Activated CD4-positive, alpha-beta T cell treated with anti-CD3 and anti-CD28 coated beads, Interleukin-2, amount 10 ng/mL, durations not matched to agents 7 days and 5 days (primary cell): ENCODE measurements at places on chromosomes 4 and X. TPM values are rescaled to one million over a fixed set of nuclear protein-coding genes. Genes with fewer than 3 reads are reported as not detected.
A peak's percentile ranks its signal among the peaks of the same experiment; 100 is the strongest.

- no peak for DNase-seq
Observed at GRCh38 chrX:2614911-2615310, 76.2 kb upstream of the CD99 start.

- DNase-seq = no peak
Observed at GRCh38 chr4:2663275-2663674, 92.9 kb downstream of the TNIP2 start.

DNA sequence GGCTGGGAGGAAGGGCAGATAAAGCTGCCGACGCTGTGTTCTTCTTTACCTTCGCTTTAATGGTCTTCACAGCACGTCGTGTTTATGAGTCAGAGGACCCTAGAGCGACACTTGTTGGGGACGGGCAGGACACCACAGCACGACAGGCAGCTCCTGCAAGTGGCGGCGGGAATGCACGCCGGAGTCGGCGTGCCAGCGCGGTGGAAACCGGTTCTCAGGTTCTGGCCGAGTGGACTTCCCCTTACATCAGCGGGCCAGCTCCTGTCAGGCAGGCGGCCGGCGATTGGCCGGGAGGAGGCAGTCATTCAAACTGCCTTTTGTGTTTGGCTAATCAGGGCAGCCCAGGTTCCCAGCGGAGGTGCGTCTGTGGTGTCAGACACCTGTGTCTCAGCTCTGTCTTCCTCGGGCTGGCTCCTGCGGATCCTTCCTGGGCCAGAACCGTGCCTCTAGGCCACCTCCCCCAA, 150.9 kb downstream of the SHROOM3 start:
- peak; percentile 7 for DNase-seq

GRCh38 chr4:2281575-2282343, 19.9 kb upstream of the MXD4 start:
- DNase-seq = peak; percentile 86

DNA sequence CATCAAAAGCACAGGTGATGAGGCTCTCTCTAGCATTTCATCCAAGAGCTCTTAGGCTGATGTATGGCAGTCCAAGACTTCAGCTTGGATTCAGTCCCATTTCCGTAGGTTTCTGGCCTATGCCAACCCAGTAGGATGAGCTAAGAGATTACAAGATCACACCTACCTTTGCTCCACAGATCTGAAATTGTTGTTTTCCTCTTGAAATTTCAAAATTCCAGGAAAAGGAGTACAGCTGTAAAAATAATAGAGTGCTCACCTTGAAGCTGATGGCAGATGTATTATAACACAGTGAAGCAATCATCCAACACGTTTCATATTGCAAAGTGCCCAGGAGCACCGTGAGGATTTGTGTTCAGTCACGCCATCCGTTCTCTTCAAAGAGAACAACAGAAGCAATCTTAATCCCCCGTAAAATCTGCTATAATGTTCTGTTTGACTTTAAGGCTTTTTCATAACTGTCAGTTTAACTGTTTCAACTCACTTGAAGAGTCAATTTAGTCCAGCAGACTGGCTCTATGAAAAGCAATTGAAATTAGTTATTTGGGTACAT, 137.5 kb downstream of the CPE start:
- DNase-seq = no peak

DNA sequence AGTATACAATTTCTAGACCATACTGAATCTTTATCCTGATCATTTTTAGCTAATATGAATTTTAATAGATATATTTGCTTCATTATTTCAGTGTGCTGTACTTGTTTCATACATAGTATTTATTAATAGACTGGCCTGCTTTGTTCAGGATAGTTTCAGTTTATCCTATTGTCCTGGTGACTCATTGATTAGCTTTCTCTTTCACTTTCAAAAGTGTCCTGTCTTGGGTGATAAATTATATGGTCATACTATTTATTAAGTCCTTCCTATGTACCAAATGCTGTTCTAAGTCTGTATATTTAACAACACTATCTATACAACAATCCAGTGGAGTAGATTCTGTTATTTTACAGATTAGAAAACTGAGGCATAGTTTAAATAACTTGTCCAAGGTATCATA, 153.8 kb upstream of the RAPGEF2 start:
- no peak for DNase-seq

GRCh38 chr4:106201373-106201772, 114.6 kb downstream of the TBCK start:
- no peak for DNase-seq

DNA sequence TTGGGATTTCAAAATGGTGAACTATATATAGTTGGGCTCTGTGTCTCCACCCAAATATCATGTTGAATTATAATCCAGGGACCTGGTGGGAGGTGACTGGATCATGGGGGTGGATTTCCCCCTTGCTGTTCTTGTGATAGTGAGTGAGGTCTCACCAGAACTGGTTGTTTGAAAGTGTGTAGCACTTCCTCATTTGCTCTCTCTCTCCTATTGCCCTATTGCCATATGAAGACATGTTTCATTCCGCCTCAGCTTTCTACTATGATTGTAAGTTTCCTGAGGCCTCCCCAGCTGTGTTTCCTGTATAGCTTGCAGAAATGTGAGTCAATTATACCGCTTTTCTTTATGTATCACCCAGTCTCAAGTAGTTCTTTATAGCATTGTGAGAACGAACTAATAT, 545.6 kb downstream of the TRAM1L1 start:
- DNase-seq = no peak

DNA sequence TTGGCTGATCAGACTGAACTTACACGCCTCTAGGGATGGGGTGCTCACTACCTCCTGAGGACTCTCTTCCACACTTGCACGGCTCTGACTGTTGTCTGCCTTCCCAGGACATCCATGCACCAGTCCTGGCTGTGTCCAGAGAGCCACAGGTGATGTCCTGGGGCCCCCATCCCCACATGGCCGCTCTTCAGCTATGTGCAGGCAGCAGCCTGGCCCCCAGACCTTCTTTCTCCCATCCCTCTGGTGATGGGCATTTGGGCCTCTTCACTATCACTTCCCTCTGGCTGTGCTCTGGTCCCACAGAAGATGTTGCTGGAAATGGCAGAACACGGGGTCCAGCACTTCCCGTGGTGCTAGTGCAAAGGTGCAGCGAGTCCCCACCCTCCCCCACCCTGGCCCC, 40.9 kb upstream of the HMX1 start:
- peak; percentile 2 for DNase-seq

DNA sequence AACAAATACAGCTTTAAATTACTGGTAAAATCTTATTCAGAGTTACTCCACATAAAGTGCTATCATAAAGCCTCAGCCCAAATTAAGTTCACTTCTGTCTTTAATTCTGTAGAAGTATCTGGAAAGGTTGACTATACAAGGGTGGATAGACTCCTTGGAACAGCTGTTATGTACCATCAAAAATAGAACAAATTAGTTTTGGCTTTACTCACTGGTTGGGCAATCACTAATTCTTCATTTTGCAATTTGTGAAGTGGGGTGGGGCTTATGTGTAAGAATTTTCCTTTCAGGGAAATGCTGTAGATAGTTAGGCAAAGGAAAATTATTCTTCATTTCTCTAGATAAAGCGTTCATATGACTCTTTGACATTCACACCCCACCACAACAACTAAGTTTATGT, 7.8 kb downstream of the DIAPH2 start:
- no peak for DNase-seq

DNA sequence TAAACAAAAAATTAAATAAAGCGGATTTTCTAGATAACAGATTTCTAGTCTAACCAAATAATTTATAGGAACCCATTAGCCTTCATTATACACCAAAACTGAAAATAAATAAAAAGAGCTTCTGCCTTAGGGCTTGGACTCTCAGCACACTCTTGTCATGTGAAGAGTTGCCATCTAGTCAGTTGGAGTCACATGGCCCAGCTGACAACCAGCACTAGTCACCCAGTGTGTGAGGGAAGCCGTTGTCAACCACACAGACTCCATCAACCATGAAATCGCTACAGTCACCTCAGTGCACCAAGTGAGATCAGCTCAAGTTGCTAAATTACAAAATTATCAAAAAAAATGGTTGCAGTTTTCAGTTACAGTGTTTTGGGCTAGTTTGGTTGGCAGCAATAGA, 470.0 kb downstream of the GASK1B start:
- no peak for DNase-seq

- no peak for DNase-seq
Observed at GRCh38 chrX:23907111-23907497, 634 bp downstream of the APOO start.

DNA sequence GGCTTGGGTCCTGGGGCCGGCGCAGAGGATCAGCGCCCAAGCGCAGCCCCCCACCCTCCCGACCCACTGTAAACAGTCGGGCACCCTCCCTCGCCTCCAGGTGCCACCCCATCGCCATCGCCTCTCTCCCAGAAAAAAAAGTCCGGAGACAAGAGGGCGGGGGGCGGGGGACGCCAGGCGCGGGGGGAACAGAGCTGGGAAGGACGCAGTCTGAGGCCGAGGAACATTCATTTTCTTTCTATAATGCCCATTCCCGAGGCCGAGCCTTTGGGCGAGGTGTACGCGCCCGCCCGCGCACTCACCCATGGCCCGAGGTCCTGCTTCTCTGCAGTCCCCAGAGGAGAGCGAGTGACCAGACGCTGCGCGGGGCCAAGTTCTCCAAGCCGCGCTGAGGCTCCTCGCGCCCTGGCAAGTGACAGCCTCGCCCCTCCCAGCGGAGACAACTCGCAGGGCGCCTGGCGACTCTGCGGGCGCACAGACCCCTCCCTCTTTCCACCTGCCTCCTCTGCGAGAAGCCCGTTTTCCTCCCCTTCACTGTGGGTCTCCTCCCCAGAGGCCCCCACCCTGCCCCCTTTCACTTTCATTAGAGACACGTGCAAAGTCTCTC, 63.5 kb upstream of the WDR17 start:
- peak; percentile 6 for DNase-seq

DNA sequence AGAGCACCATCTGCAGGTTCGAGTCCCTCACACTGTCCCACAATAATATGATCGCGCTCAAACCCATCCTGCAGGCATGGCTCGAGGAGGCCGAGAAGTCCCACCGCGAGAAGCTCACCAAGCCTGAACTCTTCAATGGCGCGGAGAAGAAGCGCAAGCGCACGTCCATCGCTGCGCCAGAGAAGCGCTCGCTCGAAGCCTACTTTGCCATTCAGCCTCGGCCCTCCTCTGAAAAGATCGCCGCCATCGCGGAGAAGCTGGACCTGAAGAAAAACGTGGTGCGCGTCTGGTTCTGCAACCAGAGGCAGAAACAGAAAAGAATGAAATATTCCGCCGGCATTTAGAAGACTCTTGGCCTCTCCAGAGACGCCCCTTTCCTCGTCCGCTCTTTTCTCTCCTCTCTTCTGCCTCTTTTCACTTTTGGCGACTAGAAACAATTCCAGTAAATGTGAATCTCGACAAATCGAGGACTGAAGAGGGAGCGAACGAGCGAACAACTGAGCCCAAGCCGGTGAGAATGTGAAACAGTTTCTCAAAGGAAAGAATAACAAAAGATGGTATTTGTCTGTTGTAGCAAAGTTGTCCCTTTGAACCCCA, 1.9 kb downstream of the POU4F2 start:
- no peak for DNase-seq

DNA sequence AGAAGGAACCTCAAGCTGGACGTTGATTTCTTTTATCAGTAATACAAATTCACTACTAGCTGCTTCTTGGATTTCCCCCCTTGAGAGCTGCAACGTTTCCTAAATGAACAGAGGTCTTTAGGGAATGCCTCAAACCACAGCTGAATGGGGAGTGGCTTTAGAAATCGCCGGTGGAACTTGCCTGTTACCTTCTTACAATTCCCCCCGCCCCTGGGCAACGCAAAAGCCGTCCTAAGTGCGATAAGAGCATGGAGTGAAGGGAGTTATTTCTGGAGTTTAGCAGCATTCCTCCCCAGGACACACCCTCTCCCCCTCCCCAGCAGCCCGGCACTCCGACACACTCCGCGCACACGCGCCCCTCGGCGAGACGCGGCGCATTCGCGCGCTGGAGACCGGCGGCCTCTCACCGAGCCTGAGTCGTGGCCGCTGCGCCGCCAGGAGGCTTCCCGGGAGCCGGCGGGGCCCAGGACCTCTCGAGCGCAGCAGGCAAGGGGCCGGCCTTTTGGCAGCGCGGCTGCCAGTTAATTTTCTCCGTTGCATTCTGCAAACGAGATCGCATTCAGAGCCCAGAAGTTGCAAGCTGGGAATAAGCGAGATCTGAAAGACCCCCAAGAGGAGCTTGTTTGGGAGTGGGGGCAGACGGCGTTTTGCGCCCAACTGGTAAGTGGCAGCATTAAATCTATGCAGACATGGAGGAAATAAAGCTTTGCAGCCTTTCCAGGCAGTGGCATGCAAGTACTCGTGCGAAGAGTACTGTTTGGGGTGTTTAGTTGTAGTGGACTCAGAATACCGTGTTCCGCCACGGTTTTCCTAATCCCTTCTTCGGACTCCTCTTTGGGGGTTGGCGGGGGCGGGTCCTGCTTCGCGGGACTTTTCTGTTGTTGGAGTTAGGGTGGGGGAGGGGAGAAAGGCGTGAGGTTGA, 134.7 kb downstream of the PALLD start:
- no peak for DNase-seq

DNA sequence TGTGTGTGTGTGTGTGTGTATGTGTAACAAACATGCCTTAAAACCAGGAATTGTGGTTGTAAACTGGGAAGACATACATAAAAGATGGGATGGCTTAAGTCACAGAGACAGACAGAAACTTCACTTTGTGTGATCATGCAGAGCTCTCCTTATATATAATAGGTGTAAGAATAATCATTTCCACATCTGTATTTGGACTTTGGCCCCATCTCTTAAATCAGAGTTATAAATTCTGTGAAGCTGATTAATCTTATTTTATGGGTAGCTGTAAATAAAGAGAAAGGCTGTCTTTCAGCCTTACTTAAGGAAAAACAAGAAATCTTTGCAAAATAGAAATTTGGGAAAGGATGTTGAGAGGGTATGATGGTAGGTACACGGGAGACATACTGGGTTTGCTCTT, 174.6 kb upstream of the PITX2 start:
- DNase-seq = no peak

DNA sequence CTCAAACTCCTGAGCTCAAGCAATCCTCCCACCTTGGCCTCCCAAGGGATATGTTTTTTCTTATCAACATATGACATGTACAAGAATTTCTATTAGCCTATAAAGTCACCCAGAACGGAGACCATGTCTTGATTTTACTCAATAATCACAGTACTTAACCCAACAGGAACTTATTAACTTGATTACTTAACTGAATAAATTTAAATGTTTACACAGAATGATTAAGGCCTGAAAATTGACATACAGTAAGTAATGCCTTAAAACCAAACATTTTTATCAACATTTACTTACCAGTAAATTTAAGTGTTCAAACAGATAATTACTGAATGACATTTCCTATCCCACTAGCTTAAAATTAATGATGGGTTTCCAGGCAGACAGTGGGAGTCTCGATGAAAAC, 25.4 kb downstream of the EIF4E start:
- no peak for DNase-seq

The SGCB gene
- 15.2 TPM for total RNA-seq

The ARMCX4 gene
- 0.96 TPM for total RNA-seq

The MAGEB1 gene
- total RNA-seq = not detected

The SSX2 gene
- not detected for total RNA-seq

The MAGEA1 gene
- not detected for total RNA-seq

The GNPDA2 gene
- total RNA-seq = 11.4 TPM

The NKX6-1 gene
- not detected for total RNA-seq

The PABPC4L gene
- not detected for total RNA-seq

The SHROOM4 gene
- total RNA-seq = not detected

The NUP62CL gene
- 1.9 TPM for total RNA-seq
